ENCODE measurements at places on chromosomes 1 and 21.

DNA sequence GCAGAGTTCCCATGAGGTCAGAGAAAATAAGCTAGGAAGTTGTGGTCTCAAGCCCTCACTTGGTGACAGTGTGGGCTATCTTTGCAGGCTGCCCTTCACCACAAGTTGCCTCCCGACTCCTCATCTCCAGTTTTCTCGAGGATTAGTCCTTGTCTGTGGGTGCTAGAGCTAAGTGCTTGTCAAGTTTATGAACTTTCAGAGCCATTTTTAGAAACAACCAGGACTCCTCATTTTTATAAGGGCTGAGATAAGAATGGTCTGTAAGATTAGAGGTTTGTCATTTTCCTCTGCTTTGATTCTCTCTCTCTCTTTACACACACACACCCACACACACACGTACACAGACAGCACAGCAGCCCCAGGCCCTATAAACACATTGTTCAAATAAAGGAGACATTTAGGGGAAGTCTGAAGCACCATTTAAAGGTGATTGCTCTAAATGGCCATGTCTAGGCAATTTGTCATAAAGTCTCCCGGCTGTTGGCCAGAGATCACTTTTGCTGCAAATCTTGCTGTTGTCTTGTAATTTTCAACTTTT is 127.2 kb downstream of the LACTBL1 start:
- DNase-seq = no peak

DNA sequence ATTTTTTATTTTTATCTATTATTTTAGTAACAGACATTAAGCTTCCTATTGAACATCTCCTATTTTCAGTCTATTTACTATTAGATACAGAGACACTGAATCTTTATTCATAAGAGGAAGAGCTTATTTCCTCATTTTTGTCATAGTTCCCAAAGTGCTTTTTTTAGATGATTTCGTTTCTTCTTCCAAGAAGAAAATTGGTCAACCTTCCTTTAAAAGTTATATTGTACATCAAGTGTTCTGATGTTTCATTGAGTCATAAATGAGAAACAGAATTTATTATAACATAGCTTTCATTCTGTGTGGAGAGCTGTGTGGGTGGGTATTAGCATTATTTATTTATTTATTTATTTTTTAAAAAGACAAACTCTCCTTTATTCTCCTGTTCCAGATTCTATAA is 50.6 kb upstream of the BACH1 start:
- DNase-seq = no peak

- no peak for DNase-seq
Observed at GRCh38 chr1:222926566-222926965, 111.7 kb downstream of the DISP1 start.

DNA sequence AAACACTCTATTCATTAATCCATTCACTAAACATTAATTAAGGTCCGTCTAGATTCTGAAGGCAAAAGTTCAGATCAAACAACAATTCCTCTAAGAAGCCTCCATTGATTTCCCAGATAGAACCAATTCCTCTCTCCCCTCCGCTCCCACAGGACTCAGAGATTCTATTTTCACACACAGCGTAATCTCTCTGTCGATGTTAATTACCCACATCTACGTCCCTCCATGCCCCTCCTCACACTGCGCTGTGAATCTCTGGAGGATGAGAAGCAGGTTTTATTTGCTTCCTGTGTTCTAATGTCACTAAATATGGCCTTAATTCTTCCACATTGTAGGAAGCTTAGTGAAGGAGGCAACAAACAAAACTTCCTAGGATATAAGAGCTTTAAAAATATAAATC is 306.7 kb downstream of the DSCAM start:
- DNase-seq = no peak

DNA sequence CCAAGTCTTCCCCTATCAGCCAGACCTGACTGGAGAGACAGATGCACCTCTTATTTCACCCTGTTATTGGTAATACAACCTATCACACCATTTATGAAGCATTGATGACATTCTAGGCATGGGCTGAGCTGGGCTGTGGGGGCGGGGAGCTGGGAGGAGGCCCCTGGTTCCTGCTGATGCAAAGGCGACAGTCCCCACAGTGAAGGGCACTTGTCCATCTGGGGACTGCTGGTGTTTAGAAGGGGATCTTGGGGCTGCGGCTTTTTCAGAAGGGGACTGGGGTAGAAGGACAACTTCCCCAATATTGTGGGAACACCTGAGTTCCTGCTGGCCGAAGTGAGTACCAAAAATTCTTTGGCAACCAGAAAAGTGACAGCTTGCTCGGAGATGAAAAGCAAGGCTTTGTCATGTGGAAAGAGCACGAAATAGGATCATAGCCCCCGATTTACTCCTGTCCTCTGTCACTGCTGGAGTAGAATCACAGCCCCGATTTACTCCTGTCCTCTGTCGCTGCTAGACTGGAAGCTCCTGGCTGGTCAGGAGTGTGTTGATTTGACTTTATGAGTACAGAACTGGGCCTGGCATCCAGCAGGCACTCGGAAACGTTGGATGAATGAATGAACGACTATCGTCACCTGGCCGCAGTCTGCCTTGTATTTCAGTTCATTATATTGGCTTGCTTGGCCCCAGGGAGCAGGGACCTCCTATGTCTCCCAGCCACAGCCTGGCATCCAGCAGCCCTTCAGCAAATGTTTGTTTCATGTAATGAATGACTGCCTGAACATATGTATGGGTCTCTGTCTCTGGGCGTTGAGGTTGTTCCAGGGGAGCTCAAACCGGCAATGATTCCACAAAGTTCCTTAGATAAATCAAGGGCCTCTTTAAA is 16.5 kb upstream of the ETV3L start:
- DNase-seq = no peak

- no peak for DNase-seq
Observed at GRCh38 chr1:14552246-14552965, 46.1 kb upstream of the KAZN start.

DNA sequence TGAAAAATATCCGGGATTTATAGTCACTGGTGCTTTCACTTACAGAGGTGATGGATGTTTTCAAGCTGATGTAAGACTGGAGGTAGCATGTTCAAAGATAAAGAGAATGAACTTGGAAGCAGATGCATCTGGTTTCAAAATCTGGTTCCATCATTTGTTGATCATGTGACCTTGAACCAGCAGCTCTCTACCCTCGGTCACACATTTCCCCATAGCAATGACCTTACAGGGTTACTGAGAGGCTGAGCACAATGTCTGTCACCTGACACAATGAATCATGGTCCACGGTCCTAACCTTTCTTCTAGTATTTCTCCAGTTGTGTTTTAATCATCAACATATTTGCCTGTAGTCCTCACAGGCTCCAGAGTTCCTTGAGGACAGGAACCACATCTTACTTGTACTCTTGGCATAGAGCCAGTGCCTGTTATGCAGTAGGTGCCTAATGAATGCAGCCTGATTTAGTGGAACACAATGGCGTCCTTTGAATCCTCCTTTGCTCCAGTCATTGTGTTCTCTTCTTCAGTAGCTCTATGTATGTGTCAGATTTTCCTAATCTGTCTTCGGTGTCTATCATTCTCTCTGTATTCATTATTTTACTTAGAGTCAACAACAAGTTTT is 667.3 kb downstream of the PTPRU start:
- no peak for DNase-seq

DNA sequence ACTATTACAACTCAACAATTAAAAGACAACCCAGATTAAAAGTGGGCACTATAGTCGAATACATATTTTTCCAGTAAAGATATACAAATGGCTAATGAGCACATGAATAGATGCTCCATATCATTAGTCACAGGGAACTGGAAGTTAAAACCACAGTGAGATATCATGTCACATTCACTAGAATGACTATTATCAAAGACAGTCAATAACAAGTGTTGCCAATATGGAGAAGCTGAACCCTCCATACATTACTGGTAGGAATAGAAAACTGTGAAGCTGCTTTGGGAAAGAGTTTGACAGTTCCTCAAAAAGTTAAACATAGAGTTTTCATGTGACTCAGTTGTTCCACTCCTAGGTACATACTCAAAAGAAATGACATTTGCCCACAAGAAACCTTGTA is 30.6 kb upstream of the MRPS6 start:
- DNase-seq = no peak

- DNase-seq = no peak
Observed at GRCh38 chr1:236522937-236523703, 662 bp upstream of the LGALS8 start.

DNA sequence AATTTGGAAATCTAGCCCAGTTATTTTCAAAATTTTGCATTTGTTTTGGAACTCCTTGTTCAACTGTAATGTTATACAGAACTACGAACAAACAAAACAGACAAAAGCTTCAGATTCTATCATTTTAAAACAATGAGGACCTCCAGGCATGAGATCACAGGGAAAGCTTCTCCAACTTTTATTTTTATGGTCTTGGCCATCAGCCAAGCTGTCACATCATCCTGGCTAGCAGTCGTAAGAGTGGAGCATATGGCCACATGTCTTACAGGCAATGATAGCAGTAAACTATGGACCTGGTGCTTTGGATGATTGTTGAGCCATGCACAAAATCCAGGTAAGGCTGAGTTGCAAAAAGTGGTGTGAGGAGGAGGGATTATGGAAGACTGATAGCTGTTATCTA is 299.6 kb downstream of the LMX1A start:
- DNase-seq = no peak

GRCh38 chr1:182998482-182998881 is 24.7 kb upstream of the LAMC1 start:
- DNase-seq = no peak

- DNase-seq = no peak
Observed at GRCh38 chr1:96703186-96703585, 18.4 kb upstream of the PTBP2 start.

- DNase-seq = no peak
Observed at GRCh38 chr1:51576923-51577322, 40.0 kb upstream of the OSBPL9 start.

GRCh38 chr1:207950750-207951149 is 39.8 kb upstream of the CD34 start:
- DNase-seq = no peak

DNA sequence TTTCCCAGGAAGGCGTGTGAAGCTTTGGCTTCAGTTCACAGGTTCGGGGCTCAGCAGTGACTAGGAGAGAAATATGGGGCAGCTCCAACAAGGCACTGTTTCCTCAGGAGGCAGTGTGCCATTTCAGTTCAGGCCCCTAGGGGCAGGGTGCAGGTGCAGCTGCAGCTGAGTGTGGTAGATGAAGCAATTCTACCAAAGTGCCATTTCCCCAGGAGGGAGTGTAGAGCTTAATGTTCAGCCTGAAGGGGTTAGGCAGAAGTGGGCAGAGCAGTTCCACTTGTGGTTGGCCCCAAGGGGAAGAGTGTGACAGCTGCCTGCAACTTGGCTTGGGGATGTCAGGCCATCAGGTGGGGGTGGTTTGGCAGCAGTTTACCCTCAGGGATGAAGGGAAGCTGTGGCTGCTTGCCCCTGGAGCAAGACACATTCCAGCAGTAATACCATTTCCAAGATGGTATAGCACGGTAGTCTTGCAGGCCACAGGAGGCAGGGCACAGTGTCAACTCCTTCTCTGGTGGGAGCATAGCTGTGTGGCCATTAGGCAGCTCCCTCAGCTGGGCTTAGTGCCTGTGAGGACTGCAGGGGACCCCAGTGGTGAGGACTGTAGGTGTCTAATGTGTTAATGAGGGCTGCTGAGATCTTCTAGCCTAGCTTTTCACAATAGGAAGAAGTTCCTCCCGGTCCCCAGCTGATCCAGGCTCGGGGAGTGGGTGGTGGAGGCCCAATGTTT is 34.7 kb downstream of the RGSL1 start:
- DNase-seq = no peak

- DNase-seq = no peak
Observed at GRCh38 chr1:223227486-223228196, 84.6 kb upstream of the TLR5 start.

GRCh38 chr1:44489481-44489880 is 84.4 kb downstream of the RNF220 start:
- no peak for DNase-seq

- DNase-seq = no peak
Observed at GRCh38 chr21:31489014-31489413, 145.0 kb upstream of the TIAM1 start.

DNA sequence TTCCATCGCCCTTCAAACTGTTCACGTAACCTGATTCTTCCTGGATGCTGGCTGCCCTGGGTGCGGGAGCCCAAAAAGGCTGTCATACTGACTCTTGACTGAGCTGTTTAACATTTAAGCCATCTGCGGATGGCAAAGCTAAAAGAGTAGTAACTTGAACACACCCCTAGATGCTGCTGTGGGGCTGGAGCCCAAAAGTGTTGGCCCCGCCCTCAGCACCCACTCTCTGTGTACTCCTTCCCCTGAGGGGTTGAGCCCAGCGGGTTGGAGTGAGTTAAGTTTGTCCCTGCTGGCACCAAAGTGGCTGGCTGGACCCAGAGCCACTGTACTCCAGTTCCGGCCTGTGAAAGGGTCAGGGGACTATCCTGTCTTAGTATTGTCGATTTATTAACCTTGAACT is 640.6 kb downstream of the PTPRU start:
- DNase-seq = no peak

GRCh38 chr1:17998889-17999288 is 108.7 kb upstream of the IGSF21 start:
- no peak for DNase-seq

DNA sequence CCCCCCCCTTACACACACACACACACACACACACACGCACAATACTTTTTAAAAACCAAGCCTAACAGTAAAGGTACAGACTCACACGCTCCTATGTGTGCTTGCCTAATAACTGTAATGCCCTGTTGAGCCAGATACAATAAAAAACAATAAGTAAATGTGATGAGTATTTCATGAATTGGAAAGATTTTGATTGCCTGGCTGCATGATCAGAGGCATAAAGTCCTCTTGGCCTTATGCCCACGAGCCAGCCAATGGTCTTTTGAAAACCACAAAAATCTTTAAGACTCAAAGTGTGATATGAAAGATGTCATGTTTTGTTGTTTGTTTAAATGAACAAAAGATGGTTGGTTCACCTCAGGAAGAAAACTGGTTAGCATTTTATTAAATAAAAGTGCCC is 441.9 kb upstream of the ZRANB2 start:
- no peak for DNase-seq

DNA sequence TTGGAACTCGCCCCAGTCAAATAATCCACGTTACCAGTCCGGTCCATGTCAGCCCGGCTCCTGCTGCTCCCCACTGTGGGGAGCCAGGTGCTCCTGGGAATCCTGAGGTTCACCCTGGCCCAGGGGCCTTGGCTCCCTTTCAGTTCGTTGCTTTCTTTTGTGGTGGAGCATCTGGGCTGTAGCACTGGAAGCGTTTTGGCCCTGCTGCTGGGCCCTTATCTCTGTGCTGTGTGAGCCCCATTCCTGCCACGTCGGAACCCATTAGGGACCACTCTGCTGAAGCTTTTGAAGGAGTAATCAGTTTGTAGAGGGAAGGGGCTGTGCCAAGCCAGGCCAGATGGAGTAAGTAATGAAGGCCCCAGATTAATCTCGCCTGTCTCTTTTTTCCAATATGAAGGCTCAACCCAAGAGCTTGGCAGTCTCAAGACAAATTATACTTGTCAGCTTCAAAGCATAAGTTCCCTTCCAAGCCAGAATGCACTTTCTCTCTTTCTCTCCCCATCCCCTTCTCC is 82.3 kb downstream of the PGM1 start:
- no peak for DNase-seq

- no peak for DNase-seq
Observed at GRCh38 chr21:44708213-44708865, 3.0 kb downstream of the TSPEAR start.
